ENCODE measurements at places on chromosomes 11 and 22.

DNA sequence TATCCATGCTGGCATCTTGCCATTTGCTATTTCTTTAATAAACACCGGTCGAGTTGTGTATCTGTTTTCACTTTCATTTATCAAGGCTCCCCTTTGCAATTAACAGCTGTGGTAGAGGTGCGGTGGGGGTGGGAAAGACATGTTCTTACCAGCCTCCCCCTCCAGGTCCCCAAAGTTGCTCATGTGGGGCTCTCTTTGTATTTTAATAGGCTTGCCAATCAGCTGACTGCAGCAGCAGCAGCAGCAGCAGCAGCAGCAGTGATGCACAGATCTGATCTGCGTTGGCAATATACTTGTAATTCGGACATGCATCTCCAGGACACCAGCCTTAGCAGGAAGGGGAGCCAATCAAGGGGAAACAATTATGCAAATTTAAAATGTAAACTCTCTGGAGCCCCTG, 40.3 kb upstream of the E2F8 start:
- peak; percentile 8 for DNase-seq

DNA sequence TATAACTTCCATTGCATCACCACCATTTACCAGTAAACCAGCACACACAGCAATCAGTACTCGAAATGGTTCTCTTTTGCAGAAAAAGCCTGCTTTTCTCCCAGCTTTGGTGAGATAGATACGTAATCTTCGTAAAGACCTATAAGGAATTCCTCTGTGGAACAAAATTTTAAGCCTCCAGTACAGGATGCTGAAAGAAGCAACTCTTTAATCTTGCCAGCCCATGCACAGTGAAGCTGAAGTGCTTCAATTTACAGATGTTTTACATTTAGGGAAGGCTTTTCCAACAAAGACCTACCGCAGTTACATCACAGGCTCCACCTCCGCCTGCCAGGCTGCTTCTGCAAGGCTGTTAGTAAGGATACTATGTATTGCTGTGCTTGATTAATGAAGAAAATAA, 1.9 kb downstream of the ELMOD1 start:
- no peak for DNase-seq

GRCh38 chr22:50085211-50085972, at the start of gene MLC1:
Gene MLC1, minus strand, starts transcription at chr22:50085426. Its CDS starts 524 bp downstream, at chr22:50084902.
- DNase-seq: no peak

- no peak for DNase-seq
Measured at GRCh38 chr11:65777821-65778361, 2.9 kb downstream of the AP5B1 start.

DNA sequence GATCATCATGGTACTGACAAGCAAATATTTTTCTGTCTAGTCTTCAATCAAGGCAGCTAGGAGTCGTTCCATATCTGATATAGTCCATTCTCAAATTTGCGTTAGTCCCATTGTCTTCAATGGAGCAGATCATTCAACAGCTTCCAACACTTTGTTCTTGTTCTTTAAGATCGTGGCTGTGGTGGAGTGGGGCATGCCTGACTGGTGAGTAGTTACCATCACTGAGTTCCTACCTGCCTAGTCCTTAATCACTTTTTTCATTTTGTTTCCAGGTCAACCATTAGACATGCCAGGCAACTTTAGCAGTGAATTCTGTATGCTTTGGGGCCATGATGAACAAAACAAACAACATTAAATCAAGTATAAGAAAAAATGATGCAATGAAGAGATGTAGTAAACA, 693.1 kb upstream of the KIRREL3 start:
- DNase-seq: no peak

DNA sequence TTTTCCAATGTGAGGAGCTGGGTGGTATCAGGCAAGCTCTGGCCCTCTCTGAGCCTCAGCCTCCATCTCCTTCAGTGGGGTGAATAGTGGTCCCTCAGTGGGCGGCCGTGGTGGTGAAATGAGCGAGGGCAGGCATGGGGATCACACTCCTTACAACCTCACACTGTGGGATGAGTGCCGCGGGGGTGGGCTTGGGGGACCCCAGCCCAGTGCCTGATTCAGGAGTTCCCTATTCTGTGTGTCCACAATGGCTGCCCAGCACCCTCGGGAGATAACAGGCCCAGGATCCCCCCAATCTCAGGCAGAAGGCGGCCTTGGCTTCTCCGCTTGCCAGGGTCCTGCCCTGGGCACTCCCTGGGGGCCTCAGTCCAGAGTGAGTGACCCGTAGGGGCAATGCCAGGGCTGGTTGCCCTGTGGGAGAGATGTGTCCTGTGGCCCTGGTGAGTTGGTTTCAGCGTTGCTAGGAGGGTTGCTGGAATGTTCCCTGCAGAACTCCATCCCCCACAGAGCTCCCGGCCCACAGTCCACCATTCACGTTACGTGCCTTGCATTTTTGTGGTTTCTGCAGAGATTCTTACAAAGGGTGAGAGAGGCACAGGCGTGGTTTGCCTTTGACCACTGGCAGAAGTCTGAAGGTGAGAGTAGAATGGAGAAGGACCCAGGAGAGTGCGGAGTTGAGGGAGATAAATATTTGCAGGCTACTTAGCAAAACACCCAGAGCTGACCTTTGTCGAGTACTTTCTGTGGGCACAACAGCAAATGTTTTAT, 2.9 kb downstream of the ALDH3B1 start:
- peak; percentile 98 for DNase-seq

GRCh38 chr11:35131886-35132285, 7.1 kb upstream of the CD44 start:
- DNase-seq: no peak

DNA sequence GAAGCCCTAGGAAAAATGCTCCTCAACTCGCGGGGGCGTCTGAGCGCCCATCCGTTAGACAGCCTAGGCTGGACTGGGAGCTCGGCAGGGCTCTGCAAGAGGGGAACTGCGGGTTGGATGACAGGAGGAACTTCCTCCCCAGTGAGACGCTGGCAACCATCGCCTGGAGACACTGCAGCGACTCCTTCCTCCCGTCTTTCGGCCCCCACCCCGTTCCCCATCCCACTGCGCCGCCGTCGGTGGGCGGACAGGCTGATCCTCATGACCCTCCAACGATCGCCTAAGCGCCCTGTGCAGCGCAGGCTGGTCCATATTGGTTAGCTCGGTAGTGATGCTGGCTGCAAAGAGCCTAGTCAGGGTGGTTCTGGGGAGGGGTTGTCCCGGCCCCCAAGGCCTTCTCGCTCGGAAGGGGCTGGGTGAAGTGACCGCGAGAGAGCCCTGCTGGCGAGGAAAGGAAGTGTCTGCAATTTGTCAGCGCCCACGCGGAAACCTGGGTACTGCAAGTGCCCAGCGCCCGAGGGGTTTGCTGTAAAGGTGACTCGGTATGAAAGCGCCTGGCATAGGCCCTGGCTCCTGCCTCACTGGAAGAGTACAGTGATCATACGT, 638 bp downstream of the NRGN start:
- peak; percentile 34 for DNase-seq

- DNase-seq: no peak
Measured at GRCh38 chr11:16280256-16280682, 76.1 kb downstream of the SOX6 start.

DNA sequence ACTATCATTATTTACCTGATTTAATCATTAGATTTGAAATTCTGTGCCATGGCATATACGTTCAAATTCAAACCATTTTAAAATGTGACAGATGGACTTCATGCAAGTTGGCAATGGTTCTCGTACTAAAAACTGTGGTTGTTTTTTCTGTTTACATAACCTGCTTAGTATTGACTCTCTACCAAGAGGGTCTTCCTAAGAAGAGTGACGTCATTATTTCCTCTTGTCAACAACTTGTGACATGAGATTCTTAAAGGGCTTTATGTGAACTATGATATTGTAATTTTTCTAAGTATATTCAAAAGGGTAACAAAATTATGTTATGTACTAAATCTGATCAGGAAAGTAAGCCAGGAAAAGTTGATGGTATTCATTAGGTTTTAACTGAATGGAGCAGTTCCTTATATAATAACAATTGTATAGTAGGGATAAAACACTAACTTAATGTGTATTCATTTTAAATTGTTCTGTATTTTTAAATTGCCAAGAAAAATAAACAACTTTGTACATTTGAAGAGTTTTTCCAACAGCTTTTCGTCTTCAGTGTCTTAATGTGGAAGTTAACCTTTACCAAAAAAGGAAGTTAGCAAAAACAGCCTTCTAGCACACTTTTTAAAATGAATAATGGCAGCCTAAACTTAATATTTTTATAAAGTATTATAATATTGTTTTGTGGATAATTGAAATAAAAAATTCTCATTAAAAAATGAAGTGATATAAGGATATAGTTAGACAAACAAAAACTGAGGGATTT, 87.0 kb downstream of the GRK3 start:
- DNase-seq: no peak

DNA sequence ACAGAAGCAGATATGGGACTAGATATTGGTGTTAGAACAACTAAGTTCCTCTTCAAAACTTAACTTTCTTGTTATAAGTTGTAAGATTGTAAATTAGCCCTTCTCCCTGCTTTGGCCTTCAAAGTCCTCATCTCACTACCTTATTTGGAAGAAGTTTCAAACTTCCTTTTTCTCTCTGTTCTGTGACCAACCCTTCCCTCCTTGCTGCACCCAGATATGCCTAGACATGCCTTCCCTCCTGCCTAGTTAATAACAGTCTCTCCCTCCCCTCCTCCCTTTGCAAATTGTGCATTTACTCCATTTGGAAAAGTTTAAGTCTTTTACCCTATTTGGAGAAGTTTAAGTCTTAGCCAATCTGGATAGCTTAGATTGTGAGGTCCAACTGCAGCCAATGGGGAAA, 4.9 kb downstream of the OR52K2 start:
- no peak for DNase-seq

DNA sequence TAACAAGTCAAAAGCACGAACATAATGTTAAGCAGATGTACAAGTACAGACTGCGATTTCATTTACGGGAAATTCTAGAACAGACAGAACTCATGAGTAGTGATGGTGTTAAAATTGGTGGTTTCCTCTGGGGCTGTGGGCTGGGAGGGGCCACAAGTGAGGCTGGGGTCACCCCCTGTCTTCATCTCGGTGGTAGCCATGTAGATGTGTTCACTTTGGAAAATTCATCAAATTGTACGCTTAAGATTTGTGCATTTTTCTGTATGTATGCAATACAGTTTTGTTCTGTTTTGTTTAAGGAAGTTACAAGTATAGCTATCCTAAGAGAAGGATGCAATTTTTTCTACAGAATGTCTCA, 504 bp upstream of the ASCC2 start:
- DNase-seq: no peak

- DNase-seq: peak; percentile 60
Measured at GRCh38 chr22:31977141-31977841, 33.0 kb downstream of the YWHAH start.

All from iris pigment epithelial cell (primary cell).